COR-L47 (cell line): ENCODE measurements at places on chromosomes 4 and X.
A peak's percentile ranks its signal among the peaks of the same experiment; 100 is the strongest.

DNA sequence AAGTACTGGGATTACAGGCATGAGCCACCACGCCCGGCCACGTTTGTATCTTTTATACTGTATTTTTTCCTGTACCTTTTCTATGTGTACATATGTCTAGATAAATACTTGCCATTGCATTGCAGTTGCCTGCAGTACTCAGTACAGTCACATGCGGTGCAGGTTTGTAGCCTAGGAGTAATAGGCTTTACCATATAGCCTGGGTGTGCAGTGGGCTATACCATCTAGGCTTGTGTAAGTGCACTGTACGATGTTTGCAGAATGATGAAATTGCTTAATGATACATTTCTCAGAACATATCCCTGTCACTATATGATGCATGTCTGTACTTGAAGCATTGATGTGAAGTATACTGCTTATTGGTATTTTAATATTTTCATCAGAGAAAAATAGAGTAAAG lies 115.4 kb upstream of the PUDP start:
- DNase-seq, result no peak

GRCh38 chrX:119497185-119497584 lies 28.9 kb downstream of the SLC25A5 start:
- no peak for DNase-seq

GRCh38 chr4:183989931-183990330 lies 84.8 kb downstream of the STOX2 start:
- DNase-seq, result no peak

DNA sequence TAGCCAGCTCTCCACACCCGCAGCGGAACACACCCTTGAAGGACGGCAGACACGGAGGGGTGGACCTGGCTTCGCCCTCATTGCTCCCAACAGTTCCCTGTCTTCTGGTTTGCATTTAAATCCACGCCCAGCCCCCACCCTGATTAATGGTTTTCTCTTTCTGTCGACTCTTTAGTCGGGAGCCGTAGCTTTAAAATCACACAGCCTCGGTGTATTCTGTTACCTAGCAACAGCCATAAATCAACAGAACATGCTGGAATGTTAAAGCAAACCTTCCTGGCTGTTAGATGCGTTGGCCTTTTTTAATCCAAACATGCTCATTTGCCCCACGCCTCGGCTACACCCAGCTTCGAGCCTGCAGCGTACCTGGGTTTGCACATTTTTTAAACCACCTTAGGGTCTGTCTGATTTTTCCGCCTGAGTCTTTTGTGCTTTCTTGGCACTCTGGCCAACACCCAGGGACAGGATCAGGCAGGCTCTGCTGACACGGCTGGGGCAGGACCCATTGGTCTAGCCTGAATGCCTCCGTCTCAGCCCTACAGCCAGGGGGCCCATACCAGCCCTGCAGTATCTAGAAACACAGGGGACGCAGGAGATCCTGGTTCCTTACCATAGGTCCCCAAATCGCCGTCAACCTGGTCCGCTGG lies 21.4 kb upstream of the PPP2R2C start:
- peak; percentile 10 for DNase-seq

DNA sequence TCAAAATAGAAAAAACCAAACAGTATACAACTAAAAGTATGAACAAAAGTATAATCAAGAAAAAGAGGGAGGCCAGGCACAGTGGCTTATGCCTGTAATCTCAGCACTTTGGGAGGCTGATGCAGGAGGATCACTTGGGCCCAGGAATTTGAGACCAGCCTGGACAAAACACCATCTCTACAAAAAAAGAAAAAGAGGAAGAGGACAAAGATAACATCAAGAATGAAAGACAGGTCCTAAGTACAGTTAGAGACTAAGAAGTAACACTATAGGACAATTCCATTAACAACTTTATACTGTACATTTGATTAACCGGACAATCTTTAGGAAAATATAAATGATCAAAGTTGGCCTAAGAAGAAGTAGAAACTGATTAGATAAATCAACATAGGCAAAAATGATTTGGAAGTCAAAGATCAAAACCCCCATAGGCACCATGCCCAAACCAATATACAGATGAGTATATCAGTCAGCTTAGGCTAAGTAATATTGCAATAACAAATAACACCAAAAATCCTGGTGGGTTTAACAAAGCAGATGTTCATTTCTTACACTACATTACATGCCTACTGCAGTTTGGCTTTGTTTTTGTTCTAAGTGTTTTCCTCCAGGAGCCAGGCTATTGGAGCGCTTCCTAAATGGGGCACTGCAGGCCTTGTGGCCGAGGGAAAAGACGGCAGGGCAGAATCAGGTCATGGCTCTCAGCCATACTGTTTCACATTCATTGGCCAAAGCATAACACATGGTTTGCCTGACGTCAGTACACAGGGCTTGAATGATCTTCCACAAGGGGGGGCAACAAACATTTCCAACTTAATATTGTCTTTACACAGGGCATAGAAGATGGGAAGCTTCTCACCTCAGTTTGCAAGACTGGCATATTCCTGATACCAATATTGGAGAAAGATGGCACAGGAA lies 42.2 kb upstream of the HGFAC start:
- no peak for DNase-seq

- DNase-seq, result no peak
These were observed 218.5 kb downstream of the APBB2 start for GRCh38 chr4:40995850-40996249.
